Retina (tissue), 1 donor: ENCODE measurements at places on chromosomes 7 and 10.

DNA sequence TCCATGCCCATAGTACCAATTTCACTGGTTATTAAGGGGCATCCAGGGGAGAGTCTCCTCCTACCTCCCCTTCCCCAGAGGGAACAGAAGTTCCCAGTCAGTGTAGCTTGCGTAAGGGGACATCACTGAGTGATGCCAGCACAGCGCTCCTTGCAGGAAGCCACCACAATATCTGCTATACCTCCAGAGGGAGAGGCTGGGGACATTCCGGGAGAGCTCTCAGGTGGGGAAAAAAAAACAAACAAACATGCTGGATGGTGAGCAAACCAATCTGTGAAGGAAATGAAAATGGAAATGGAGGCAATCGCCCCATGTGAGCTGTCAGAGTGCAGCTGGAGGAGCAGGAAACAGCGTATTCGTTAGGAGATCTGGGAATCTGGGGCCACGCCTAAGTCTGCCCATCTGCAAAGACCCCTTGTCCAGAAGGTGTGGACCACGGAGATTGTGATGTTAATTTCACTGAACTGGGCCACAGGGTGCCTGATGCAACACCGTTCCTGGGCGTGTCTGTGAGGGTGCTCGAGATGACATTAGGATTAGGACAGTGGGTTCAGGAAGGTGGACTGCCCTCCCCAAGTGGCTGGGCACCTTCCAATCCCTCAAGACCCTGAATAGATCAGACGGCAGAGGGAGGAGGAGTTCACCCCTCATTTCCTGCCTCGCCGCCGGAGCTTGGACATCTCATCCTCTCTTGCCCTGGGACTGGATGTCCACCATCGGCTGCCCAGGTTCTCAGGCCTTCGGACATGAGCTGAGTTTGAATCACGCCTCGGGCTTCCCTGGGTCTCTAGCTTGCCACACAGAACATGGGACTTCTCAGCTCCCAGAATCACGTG is 30.5 kb downstream of the GNA12 start:
- no peak for DNase-seq

DNA sequence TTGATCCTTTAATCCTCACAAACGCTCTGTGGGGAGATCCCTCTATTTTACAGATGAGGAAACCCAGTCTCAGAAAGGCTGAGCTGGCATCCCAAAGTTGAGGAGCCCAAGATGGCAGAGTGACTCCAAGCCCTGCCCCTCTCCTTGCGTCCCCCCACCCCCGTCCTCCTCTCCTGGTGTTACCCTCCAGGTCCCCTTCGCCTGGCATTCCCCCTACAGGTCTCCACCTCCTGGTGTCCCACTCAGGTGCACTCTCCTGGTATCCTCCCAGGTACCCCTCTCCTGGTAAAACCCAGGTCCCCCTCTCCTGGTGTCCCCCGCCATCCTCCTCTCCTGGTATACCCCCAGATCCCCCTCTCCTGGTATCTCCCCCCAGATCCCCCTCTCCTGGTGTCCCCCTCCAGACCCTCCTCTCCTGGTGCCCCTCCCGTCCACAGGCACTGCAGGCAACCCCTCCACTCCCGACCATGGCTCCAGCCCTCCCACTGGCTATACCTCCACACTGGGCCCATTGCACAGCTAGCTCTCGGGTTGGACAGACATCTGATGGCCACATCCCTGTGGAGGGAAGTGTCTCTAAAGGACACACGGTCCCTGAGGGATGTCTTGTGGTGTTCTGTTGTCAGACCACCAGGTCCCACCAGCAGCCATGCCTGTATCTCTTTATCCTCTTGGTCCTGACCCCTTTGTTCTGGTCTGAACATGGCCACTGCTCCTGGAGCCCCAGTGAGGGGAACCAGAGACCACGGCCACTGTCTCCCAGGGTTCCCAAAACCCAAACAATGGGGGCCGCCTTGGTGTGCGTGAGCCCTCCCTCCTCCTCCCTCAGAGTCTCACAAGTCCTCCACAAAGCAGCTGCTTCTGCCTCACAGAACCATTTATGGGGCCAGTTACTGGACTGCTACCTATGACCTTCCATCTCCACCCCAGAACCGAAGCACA is 37.2 kb downstream of the CALML3 start:
- DNase-seq, result no peak

DNA sequence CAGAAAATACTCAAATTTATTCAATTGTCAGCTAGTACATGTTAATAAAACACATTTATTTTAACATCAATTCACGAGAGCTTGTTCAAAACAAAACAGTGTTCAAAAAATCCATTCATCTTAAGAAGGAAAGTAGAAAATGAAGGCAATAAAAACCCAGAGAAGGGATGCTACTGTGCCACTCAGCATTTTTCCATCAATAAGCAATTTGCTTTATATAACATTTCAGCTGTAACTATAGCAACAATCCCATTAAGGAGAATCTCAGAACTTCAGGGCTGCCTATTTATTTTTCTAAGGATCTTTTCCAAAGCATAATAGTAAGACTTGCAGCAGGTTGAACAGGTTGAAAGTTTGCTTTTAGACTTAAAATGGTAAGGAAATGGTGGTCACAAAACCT is 190.5 kb downstream of the PCLO start:
- DNase-seq, result no peak

- no peak for DNase-seq
Measured at GRCh38 chr10:51371743-51372142, 297.5 kb downstream of the PRKG1 start.
